ENCODE measurements at places on chromosomes 11 and 22.

DNA sequence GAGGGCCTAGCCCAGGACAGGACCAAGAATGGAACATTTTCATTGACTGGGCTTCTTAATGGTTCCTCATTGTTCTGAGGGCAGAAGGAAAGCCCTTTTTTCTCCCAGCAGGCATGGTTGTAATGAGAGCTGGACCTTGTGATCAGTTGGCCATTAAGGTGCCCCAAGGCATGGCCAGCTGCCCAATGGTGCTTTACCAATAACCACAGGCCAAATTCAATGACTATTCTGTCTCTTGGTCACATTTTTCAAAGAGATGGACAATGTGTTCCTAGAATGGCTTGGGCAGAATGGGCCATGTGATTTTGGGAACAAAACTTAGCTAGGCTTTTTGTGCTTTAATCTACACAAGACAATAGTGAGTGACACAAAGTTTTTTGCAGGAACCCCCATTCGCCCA, 7.3 kb downstream of the NAV2 start:
- no peak for DNase-seq

- no peak for DNase-seq
Observed at GRCh38 chr11:65778901-65779668, 1.7 kb downstream of the AP5B1 start.

GRCh38 chr22:29979777-29980321, 96.9 kb downstream of the MTMR3 start:
- no peak for DNase-seq

DNA sequence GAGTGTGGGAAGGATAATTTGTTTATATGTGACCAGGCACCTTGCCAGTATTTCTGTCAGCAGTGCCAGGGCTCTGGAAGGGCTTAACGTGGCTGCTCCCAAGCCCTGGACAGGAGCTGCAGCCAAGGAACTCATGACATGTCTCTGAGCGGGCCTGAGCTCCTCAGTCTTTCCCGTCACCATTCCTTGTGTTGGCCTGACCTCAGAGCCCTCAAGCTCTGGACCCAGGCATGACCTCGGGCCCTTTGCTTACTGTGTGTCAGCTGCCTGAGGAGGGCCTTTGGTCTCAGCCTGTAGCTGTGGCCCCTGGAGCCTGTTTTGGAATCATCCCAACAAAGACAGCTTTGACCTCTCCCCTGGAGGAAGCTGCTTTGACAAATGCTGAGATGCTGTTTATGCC, 264.1 kb upstream of the PLET1 start:
- DNase-seq, result no peak

Measured in SJSA1 (cell line).